ENCODE measurements at places on chromosomes 12 and 14.

- DNase-seq: no peak
Observed at GRCh38 chr12:71128191-71128788, 29.5 kb downstream of the TSPAN8 start.

- no peak for DNase-seq
Observed at GRCh38 chr12:106065506-106065905, 73.2 kb downstream of the NUAK1 start.

DNA sequence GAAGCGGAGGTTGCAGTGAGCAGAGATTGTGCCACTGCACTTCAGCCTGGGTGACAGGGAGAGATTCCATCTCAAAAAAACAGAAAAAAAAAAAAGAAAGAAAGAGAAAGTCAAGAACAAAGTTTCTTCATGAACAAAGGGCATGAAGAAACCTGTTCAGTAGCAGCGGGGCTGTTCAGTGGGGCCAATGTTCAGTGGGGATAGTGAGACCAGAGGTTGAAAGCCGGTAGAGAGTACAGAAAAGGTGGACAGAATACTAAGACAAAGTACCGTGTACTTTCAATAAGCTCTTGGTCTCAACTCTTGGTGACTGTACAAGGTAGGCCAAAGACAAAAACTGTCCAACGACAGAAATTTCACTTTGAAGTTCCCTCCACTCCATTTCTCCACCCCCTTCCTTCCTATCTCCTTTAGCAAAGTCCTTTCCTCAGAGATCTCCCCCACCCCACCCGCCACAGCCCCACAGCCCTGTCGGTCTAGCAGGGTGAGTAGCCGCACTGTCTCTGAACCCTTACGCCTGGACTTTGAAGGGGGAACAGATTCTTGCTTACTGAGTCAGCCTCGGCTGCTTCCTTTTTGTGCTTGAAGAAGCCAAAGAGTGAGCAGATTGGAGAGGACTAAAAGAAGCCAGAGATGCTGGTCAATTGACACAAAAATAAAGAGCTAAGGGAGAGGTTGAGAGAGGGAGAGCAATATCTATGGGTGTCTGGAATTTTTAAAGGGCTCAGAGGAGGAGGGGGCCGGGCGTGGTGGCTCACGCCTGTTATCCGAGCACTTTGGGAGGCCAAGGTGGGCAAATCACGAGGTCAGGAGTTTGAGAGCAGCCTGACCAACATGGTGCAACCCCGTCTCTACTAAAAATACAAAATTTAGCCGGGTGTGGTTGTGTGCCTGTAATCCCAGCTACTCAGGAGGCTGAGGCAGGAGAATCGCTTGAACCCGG is 44.2 kb upstream of the FOS start:
- DNase-seq: no peak

- no peak for DNase-seq
Observed at GRCh38 chr12:72790273-72790672, 518.1 kb downstream of the TRHDE start.

DNA sequence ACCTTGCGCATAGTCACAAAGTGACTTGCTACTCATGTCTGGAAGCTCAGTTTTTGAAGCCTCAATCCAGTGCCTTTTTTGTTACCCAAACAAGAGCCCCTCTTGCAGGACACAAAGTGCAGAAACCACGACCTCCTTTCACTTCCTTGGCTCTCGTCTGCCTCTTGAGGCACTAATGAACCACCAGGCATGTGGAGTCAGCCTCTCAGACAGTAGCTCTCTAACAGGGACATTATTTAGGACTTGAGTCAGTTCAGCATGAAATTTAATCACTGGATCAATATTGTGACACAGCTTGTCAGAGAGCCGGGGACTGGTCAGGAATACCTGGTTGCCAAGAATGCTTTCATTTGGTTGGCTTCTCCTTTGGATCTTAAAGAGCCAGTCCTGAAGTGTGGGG is 46.7 kb downstream of the HSPB8 start:
- DNase-seq: no peak
